Activated CD8-positive, alpha-beta T cell treated with anti-CD3 and anti-CD28 coated beads, Interleukin-2, amount 10 ng/mL, durations not matched to agents 7 days and 5 days (primary cell): ENCODE measurements at places on chromosomes 3 and 15.

DNA sequence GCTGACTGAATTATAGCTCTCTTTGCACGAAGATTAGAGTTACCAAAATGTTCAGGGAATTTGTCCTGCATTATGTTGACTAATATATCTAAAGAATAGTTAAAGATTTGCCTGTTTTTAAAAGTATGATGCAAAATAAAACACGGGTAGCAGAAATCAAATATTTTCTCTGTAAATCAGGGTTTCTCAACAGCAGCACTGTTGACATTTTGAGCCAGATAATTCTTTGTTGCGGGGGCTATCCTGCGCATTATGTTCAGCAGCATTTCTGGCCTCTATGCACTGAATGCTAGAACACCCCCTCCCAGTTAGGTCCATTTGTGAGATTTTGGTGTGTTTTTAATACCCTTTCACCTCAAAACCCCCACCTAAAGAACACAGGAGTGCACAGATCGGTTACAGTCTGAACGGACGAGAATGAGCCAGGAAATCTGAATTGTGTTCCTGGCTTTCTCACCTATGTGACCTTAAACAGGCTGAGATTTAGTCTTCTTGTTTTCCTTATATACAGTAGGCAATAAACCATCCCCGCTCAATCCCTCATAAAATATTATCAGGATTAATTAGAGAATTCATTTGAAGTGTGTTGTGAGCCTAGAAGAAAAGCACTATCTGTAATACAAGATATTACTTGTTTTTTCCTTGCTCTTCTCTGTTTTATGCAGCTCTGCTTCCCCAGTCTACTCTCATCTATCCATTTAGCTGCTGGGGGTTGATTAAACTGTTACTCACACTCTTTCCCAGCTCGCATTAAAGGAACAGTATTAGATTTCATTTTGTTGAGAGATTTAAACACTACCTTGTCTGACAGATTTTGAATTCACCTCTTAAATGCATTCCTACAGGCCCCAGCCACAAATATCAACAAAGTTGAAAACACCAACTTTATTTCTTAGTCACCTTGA lies 247.5 kb upstream of the GOLIM4 start:
- DNase-seq = no peak

DNA sequence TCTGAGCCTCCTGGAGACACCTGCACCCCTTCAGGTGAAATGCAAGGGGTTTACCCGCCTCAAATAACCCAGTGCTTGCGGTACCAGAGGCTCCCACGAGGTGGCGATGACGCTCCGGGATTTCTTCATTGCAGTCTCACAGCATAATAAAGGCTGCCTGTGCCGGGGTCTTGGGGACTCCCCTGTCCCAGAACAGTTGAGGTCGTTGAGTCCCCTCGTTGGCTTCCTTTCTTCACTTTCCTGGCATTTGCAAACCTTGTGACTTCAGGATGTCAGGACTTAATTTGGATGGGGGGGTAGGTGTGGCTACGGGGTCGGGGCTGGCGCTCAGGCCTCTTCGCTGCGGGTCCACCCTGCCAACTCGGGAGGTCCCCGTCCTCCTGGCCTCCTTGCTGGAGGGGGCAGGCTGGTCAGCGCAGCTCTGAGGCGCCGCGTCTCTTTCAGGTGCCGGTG lies 1.3 kb downstream of the GNAT1 start:
- peak; percentile 87 for DNase-seq

DNA sequence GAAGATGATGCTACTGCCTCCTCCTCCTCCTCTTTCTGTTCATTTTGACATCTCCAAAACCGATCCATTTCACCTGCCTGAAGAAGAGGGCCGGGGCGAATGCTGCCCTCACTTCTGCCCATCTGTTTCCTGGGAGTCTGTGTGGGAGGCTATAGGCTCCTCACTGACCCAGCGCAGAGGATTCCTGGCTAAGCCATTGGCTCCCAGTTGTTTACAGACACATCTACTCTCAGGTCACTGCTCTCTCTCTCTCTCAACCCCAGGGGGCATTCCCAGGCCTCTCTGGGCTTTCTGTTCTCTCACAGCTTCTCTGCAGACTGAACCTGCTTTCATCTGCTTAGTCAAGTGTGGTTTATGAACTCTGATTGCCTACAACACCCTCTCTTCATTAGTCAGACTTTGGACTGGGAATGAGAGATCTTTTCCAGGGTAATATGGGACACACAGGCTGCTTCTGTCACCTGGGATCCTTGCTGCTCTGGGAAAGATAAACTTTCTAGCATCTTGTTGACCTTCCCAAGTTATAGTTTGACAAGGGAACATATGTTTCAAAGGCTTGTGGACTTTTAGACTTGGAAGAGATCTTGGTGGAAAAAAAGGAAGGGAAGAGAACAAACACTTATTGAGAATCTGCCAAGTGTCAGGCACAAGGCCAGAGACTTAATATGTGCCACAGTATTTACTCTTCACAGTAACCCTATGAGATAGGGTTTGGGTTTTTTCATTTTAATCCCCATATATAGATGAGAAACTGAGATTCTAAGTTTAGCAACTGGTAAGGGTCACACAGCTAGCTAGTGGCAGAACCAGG lies 30.2 kb upstream of the USP3 start:
- no peak for DNase-seq

GRCh38 chr15:61069394-61070075 lies 159.6 kb downstream of the RORA start:
- no peak for DNase-seq

DNA sequence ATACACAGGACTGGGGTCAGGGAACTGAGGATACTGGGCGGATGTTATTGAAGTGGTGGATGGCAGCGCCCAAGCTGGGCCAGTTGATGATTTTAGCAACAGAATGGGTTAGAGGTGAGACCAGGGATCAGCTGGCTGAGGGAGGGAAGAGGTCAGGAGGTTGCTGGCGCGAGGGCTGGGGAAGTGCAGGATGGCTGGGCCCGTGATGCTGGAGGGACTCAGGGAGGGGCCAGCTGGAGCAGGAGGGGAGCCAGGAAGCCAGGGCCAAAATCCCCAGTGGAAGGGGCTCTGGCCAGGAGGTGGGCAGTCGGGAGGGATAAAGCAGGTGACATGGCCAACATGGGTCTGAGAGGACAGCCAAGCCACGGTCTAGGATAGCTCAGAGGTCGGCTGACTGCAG lies 178.0 kb downstream of the NSMCE3 start:
- DNase-seq = no peak

DNA sequence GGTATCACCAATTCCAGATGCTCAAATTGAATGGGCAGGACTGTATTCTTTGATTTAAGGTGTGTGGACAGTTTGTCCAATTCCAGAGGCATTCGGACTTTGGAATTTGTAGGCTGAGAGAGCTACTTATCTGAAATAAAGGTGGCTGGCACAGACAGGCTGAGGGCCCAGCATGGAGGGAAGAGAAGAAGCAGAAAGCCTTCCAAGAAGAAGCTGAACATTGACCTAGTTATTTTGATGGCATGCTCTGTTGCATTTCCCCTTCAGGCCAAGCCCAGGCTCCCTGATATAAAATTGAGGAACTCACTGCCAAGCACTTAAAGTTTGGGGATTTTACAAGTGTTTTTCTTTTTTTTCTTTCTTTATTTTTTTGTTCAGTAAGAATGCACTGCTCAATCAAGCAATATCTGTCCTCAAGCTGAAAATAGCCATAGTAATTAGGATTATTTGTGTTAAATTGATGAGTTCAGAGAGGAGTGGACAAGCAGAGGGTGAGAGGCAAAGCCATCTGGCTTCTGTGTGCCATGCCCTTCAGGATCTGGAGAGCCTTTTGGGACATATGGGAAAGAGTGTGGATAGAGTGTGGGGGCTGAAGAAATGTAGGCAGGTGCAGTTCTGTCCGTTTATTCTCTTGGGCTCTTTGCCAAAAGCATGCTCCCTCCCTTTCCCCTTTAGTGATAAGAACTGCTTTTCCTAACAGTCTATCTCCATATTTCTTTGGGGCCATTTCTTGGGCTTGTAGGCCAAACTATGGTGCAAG lies 148.9 kb downstream of the OXSM start:
- no peak for DNase-seq
